T-helper 2 cell (primary cell): ENCODE measurements at places on chromosomes 7 and 10.

GRCh38 chr10:2953495-2953894 is 113.9 kb upstream of the PFKP start:
- no peak for DNase-seq

DNA sequence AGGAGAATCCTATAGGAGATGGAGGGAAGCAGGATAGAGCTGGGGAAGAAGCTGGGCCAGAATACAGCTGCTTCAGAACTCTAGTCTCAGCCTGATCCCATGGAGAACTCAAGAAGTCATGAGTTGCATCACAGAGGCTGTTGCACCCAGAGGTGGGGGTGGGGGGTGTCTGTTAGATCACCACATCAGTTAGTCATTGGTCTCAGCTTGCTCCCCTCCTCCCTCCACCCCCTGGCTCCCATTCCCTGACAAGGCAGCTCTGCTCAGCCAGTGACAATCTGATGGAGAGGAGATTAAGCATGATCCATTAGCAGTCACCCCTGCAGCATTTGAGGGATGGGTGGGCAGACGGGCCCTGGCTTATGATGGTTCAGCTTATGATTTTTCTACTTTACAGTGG is 58.4 kb upstream of the FGL2 start:
- no peak for DNase-seq

- DNase-seq = no peak
Observed at GRCh38 chr7:150432915-150433892, 17.2 kb upstream of the GIMAP8 start.

GRCh38 chr7:116271963-116272886 is 61.9 kb downstream of the TES start:
- DNase-seq = no peak

- DNase-seq = no peak
Observed at GRCh38 chr10:123999261-123999660, 94.1 kb downstream of the CHST15 start.

- no peak for DNase-seq
Observed at GRCh38 chr10:69269761-69270160, 8.5 kb upstream of the HK1 start.

DNA sequence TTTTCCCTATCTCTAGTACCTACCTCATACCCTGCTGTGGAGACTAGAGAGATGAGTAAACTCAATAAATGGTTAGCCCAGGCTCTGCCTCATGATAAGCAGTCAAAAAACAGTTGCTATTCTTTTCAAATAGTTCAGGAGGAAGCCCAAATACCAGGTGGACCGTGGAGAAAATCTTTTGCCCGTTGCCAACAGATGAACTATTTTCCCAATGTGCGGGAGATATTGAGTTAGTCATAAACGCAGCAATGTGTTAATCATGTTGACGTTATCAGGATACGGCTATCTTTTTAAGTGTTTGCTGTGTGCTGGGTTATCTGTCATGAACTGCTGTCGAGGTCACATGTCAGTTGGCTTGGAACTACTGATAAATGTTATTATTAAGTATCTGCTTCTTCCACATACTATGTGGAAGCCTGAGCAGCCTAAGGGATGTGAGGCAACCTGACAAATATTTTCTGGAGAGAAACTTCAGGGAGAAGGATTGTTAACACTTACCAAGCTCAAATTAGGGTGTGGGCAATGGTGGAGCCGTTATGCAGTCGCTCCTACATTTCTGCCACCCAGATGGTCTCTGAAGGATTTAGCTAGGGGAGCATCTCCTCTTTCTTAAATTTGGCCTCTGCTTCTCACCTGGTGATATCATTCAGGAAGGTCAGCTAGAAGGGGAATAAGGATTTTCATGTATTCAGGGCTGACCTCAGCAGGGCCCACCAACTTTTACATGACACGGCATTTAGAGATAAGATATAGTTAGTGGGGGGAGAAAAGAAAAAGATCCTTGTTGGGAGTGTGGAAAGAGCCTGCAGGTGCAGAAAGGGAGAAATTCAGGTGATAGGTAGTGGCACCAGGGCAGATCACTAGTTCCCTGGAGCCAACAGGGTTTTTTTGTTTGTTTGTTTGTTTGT is 33.5 kb upstream of the SLC26A3 start:
- no peak for DNase-seq

GRCh38 chr7:105346138-105346537 is 42.6 kb downstream of the SRPK2 start:
- no peak for DNase-seq

DNA sequence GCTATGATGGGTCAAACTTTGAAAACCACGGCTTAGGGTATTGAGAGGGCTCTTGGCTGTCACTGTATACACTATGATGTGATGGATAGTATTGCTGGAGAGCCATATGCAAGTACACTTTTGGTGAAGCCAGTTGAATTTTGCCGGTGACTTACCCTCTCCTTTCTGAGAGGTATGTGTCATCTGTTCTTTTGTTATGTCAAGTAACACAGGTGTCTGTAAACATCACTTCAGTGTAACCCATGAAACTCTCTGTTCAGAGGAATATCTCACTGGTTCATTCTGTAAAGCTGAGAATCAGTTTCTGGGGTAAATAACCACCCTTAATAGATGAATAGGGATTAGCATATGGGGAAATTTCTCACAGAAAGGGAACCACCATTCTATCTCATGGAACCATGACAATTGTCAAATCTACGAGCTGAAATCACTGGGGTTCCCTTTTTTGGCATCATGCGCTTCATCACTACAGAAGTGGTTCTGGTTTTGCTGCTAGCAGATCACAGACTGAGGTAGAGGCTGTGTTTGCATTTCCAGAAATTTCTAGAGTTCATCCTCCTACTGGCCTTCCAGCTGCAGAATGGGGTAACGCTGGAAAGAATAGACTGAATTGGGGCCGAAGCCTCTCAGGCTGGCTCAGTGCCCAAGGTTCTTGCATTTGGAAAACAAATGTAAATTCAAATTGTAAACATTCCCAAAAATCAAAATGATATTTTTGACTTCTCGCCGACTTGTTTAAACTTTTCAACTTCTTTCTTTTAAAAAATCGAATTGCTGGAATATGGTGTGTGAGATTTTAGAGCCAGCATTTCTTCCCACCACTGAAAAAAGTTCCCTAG is 83.3 kb upstream of the CREB5 start:
- DNase-seq = no peak

DNA sequence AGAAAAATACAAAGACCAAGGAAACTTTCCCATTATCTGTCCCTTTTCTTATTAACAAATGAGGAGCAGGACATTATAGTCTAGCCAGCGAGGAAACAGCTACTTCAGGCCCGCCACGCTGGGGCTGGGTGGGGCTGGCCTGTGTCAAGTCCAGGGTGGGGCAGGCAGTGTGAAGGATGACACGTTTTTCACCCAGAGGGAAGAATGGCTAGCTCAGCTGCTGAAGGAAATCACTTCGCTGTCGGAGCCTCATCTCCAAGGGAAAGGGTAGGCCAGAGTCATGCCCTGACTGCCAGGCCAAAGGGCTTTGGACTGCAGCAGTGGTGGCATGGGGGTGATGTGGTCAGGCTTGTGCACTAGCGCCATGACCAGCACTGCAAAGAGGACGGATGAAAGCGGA is 24.4 kb downstream of the COL13A1 start:
- DNase-seq = no peak
